ENCODE measurements at places on chromosomes 6 and 20. TPM values are rescaled to one million over a fixed set of nuclear protein-coding genes. Genes with fewer than 3 reads are reported as not detected.

NKX2-2 gene
- not detected for total RNA-seq

CRYBG1 gene
- 26.3 TPM for total RNA-seq

GRCh38 chr6:47535316-47536225 lies 58.0 kb downstream of the CD2AP start:
- H3K27ac ChIP-seq, result no peak overlapping the region
- H3K4me3 ChIP-seq, result no peak overlapping the region
- no peak for DNase-seq
- peaks cover 4% of the 10 kb centered on the region for H3K4me1 ChIP-seq

KHDC1L gene
- not detected for total RNA-seq

LY6G6F gene
- total RNA-seq, result 1.2 TPM
